ENCODE measurements at places on chromosomes 6 and 20.

DNA sequence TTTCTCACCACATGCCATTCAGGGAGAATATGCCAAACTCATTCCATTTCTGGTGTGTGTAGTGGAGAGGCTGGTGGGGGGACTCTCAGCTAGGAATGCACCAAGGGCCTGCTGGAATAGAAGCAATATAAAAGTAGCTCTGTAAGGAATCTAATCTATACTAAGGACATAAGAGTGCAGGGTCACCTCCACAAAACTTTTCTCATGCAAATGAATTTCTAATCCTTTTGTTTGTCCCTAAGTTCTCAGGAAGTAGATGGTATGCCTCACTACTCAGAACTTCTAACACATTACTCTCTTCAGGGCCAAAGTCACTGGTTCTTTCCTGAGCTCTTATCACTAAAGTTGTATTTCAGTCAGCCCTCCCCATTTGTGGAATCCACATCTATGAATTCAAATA lies 427.2 kb downstream of the C6orf118 start:
- no peak for DNase-seq

DNA sequence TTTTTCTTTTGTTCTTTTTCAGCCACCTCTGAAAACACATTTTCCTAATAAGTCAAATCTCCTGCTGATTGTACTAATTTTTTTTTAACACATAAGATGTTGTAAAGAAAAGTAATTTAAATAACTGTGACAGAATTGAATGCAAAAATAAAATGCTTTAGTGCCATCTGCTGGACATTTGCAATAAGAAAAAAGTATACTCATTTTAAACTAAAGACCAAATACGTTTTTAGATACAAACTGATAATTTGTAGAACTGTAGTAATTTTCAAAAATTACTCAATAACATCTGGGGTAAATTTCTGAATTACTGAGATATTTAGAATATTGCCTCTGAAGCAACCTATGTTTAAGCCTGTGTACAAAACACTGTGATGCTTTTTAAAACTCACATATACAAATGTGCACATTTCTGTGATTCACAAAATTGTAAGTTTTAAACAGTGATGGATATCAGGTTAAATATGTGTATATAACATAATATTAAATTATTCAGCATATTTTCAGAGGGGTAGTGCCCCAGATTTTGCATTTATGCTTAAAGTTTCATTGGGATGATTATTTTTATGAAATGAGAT lies 198.7 kb downstream of the RIMS1 start:
- peak; percentile 28 for DNase-seq

- no peak for DNase-seq
Measured at GRCh38 chr6:37514321-37514771, 14.7 kb upstream of the CCDC167 start.

GRCh38 chr20:6654513-6655252 lies 112.8 kb upstream of the BMP2 start:
- DNase-seq: no peak

GRCh38 chr6:125170376-125170775 lies 16.8 kb downstream of the TPD52L1 start:
- no peak for DNase-seq

DNA sequence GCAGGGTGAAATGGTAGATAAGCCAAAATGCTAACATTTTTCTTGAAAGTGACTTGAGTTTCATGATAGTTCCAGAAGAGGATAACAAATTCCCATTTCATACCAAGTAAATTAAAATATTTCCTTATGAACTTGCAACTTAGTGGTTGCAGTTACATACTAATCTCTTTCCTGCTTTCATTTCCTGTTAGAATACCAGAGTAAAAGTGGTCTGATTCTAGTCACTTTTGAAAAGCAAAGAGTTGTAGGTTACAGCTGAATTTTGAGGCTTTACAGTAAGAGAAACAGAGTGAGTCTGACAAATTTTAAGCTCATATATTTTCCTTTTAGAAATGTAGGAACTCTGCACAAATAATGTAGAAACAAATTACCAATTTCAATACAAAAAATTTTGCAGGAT lies 117.4 kb downstream of the ZFAND3 start:
- no peak for DNase-seq

- DNase-seq: no peak
Measured at GRCh38 chr20:51583073-51583472, 40.6 kb upstream of the NFATC2 start.

DNA sequence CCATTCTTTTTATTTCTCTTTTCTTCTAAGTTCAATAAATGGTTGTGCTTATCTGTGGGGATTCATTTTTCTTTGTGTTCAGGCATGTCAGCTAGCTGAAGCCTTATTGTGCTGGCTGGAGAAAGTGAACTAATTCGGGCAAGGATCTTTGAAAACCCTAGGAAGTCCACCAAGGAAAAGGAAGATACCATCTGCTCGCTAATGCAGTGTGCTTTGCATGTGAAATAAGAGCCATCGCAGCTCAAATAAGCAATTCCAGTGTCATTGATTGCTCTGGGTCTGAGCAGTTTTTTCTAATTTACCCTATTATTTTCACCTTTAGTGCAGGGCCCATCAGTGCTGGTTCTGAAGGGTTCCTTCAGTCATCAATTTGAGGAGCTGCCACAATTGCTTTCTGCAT lies 309.4 kb upstream of the SOX4 start:
- no peak for DNase-seq

GRCh38 chr20:44028003-44028730 lies 113.5 kb downstream of the TOX2 start:
- DNase-seq: no peak

GRCh38 chr6:144741659-144742058 lies 456.5 kb downstream of the UTRN start:
- no peak for DNase-seq

DNA sequence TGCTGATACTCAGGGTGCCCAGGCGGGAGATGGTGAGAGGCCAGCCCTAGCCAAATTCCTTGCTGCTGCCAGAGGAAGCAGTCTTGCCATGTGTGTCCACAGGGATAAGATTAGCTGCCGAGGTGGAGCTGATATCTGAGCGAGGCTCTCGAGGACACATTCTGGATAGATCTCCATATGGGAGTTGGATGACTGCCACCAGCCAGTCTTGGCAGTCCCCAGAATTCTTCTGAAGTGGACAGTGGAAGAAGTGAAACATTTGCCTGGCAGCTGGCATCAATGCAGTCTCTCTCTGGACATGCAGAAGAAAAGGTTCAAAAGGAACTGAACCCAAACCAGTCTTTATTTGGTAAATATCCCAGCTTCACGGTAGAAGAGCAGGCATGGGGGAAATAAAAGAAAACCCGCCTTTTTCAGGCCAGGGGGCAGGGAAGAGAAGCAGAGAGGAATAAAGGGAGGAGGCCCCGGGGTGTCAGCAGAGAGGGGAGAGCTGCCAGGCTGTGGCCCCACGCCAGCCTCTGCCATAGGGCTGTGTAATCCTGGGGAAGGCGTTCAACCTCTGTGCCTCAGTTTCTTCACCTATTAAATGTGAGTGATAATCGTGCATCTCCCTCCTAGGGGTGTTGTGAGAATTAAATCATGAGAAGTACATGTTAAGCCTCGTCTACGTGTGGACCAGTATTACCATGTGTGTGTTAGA lies 3.7 kb upstream of the FUCA2 start:
- no peak for DNase-seq

DNA sequence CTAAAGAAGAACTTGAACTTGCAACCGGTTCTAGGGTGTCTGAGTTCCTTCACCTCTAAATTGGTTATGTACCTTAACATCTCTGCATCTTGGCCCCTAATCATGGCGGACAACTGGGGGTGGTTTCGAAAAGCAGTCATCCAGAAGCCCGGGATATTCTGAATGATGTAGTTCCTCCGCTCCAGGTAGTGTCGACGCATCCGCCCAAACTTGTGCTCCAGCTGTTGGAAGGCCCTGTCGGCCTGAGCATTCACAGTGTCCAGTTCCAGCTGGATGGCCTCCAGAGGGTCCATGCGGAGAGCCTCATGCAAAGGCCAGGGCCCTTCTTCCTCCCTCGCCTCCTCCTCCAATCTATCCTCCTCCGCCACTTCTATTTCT lies 887 bp downstream of the TSPYL1 start:
- DNase-seq: no peak

GRCh38 chr6:24078200-24078599 lies 47.8 kb upstream of the NRSN1 start:
- DNase-seq: no peak

DNA sequence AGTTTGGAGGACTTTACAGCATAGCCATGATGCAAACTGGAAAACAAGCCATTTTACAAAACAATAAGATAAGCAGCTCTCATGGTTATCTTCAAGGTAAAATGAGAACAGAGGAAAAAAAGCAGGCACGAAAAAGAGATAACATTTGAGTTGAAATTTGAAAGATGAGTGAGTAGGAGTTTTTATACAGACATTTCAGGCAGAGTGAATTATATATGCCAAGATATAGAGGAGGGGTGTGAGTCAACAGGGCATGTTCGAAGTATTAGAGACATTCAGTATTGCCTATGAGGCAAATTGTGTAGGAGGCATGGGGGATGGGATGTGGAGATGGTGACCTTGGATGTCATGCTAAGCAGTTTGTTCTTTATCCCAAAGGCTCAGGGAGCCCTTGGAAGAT lies 240.5 kb upstream of the MAN1A1 start:
- no peak for DNase-seq

DNA sequence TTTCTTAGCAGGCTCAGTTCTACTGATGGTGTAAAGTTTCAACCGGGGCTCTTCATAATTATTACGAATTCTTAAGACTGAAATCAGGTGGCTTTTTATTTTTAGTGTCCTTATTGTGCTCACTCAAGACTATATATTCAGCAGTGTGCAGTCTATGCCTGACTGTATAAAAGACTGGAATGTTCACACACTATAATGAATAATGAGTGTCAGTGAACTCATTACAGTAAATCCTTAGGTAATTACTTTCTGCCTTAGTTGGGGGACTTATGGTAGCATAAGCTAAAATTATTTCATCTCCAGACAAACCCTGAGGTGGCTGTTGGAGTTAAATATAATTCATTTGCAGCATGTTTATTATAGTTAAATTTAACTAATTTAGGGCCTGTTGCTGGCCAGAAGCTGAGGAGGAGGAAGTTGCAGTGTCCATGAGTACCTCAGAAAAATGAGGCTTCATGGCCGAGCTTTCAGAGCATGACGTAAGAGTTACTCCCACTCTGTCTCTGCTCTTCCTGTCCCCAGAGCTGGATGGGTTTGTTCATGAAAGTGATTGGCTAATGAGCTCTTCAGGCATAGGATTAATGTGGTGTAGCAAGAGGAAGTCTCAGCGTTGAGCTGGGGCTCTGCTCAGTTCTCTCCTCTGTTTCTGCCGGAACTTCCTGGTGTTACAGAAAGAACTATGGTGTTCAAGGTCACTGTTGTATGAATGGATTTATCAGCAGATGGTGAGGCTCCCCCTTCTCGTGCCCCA lies 335.7 kb downstream of the NRN1 start:
- DNase-seq: no peak

- no peak for DNase-seq
Measured at GRCh38 chr6:44809258-44809657, 421.8 kb downstream of the CDC5L start.

GRCh38 chr6:29424575-29424974 lies 9.8 kb downstream of the OR12D1 start:
- DNase-seq: no peak

DNA sequence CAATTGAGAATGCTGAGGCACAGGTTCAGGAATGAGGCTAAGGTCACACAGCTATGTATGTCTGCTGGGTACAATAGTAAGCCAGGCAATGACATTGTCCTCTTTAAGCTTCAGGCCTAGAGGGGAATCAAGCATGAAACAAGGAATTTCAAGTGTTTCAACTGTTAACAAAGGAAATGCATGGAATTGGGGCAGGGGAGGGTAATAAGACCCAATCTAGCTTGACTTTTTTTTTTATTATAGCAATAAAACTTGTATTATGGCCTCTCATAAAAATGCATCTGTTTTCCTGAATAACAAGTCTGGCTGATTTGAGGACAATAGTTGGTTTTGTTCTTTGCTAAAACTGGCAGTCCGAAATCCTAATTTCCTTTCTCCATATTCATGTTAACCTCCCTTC lies 336.7 kb downstream of the CBLN4 start:
- no peak for DNase-seq
